HFFc6 (cell line): ENCODE measurements at places on chromosomes 16 and 17.

GRCh38 chr16:81551821-81552304, 107.3 kb downstream of the CMIP start:
- DNase-seq: no peak

DNA sequence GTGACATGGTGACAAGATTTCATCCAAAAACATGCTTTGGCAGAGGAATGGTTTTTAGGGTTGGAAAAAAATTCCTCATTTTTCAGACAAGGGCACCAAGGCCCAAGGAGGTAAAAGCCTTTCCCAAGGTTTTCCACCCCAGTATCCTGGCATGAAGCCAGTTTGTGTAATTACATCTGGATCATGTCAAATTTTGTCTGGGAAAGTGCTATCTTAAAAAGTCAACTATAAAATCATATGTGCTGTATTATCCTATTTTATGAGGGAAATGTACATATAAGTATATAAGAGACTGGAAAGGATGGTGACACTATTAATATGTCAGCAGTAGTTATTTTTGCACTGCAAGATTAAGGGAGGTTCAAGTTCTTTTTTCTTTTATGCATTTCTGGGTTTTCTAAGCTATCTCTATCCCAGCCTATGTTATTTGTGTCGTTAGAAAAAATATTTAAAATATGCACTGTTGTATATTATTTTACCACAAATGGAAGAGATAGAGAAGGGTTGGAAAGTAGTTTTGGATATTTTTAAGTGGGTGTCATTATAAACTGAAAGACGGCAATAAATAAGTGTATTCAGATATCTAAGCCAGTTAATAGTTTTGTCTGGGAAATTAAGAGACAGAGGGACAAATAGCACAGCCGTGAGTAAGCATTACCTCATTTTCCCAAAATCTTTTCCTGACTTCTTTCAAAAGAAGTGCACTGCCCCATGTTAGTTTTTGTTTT, 13.5 kb upstream of the FBXO47 start:
- peak; percentile 43 for DNase-seq

DNA sequence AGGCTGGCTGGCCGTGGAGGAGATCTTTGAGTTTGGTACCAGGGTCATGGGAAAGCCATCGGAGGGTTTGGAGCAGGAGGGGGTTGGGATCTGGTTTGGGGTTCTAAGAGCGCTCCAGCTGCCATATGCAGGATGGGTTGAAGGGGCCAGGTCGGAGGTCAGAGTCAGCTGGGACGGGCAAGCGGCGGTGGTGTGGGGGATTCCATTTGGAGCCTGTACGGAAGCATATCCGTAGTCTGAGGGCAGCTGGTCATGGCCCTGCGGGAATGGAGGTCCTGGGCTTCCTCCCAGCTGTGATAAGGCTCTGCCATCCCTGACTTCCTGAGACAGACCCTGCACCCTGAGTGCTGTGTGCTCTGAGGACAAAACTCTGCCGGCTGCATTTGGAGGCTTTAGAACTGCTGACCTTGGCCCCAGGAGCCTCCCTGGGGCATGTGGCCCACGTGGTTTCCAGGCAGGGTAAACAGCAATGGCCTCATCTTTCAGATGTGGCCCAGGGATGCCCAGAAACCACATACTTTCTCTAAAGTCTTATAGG, 46.5 kb downstream of the ATP2C2 start:
- DNase-seq: no peak

- DNase-seq: no peak
Observed at GRCh38 chr16:1029259-1029545, 43.3 kb upstream of the SSTR5 start.

- DNase-seq: peak; percentile 81
Observed at GRCh38 chr16:65121870-65122723, at the start of gene CDH11. Gene CDH11, minus strand, starts transcription at chr16:65122063. Its CDS starts 117,194 bp downstream, at chr16:65004869.

- no peak for DNase-seq
Observed at GRCh38 chr17:37294888-37295287, 80.9 kb upstream of the C17orf78 start.

GRCh38 chr17:61482467-61482866, 30.2 kb downstream of the TBX4 start:
- no peak for DNase-seq

DNA sequence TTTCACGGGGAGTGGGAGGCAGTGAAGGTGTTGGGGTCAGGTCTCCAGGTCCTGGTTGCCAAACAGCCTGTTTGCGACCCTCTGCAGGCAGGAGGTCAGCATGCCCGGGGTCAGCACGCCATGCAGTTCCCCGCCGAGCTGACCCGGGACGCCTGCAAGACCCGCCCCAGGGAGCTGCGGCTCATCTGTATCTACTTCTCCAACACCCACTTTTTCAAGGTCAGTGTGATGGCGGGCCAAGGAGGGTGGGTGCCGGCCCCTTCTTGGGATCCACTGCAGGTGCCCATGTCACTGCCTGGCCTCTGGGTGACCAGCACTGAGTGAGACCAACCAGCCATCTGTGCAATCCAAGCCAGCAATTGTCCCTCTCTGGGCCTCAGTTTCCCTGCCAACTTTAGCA, 21.3 kb downstream of the ADGRG5 start:
- DNase-seq: no peak

GRCh38 chr16:75265911-75266701, 14.7 kb upstream of the BCAR1 start:
- DNase-seq: no peak

DNA sequence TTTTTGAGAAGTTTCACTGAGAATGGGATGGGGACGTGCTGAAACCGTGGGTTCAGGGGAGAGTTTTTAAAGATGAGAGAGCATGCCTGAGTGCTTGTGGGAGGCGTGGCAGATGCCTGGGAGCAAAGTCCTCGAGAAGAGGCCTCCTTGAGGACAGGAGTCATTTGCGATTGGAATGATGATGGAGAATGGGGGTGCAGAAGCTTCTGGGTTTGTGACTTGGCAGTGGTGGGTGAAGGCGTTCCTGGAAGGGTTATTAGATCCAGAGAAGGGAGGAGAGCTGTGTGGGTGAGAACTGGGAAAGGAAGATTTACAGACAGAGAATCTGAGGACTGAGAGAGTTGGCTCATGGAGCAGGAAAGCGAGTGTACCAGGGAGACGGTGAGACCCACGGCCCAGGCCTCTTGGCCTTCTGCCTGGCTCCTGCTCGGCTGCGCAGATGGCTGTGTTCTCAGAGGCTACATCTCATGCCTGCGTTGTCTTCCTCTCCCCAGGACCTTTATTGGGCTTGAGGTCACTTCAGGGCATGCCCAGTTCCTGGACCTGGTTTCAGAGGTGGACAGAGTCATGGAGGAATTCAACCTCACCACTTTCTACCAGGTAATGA, 8.6 kb upstream of the MMP15 start:
- no peak for DNase-seq

DNA sequence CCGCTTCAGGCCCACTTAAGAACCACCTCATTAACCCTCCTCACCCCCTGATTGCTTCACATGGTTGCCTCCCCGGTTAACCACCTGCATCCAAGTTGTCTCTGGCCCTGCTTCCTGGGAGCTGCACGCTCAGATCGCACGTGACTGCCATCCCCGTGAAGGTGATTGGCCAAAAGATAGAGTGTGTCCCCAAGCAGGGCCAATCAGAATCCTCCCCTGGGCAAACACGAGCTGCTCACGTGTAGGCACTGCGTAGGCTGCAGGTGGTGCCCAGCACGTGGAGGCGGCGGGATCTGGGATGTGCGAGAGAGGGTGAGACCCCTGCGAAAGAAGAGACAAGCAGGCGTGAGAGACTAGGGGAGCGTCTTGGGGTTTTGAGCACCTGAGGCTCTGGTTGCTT, 111.8 kb upstream of the CRHR1 start:
- DNase-seq: no peak

- no peak for DNase-seq
Observed at GRCh38 chr17:14791221-14791620, 473.9 kb downstream of the PMP22 start.
